ENCODE measurements at places on chromosomes 11 and 22.

DNA sequence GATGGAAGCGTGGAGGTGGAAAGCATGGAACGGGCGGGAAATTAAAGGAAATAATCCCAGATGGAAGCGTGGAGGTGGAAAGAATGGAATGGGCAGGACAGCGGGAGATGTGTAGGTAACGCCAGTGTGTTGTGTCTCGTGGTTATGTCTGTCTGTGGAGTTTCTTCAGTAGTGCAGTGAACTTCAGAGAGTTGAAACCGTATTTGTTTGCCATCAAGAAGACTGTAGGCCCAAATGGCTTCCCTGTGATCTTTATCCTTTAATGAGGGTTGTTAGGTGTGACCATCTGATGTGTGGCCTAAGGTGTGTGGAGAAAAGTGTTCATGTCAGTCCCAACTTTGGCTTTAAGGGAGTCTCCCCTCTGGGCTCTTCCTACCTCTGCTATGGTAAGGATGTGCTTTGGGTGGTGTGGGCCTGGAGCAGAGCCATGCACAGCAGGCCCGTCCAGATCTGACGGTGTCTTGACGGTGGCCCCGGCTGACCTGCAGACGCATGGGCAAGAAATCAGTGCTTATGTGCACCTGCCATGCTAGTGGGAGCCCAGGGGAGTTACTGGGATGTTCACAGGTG is 39.6 kb downstream of the AP2A2 start:
- no peak overlapping the region for H3K4me3 ChIP-seq
- no peak for DNase-seq
- no peaks in the 10 kb centered on the region for H3K27me3 ChIP-seq

- peak; percentile 95 for DNase-seq
- no peaks in the 10 kb centered on the region for H3K27me3 ChIP-seq
- H3K4me1 ChIP-seq: no peaks in the 10 kb centered on the region
- peak overlapping the region; percentile 83 for H3K27ac ChIP-seq
- no peaks in the 10 kb centered on the region for H3K36me3 ChIP-seq
Observed at GRCh38 chr22:23521441-23522113, 58.5 kb downstream of the IGLL1 start.

- no peak overlapping the region for H3K27ac ChIP-seq
- peak; percentile 77 for DNase-seq
- no peaks in the 10 kb centered on the region for H3K4me1 ChIP-seq
Observed at GRCh38 chr11:130315354-130315970, 745 bp upstream of the ZBTB44 start.

- peak overlapping the region; percentile 13 for H3K27ac ChIP-seq
- DNase-seq: no peak
- no peaks in the 10 kb centered on the region for H3K27me3 ChIP-seq
- H3K4me3 ChIP-seq: no peak overlapping the region
- H3K4me1 ChIP-seq: no peaks in the 10 kb centered on the region
Observed at GRCh38 chr11:61833471-61833870, 5.4 kb downstream of the FADS2 start.

- H3K27me3 ChIP-seq: no peaks in the 10 kb centered on the region
- H3K27ac ChIP-seq: no peak overlapping the region
- no peaks in the 10 kb centered on the region for H3K4me1 ChIP-seq
- H3K4me3 ChIP-seq: no peak overlapping the region
- H3K36me3 ChIP-seq: no peaks in the 10 kb centered on the region
Observed at GRCh38 chr11:23201936-23202522, 341.8 kb upstream of the CCDC179 start.

GRCh38 chr11:47857892-47858543 is 9.9 kb upstream of the NUP160 start:
- no peaks in the 10 kb centered on the region for H3K36me3 ChIP-seq
- H3K27me3 ChIP-seq: no peaks in the 10 kb centered on the region
- no peak overlapping the region for H3K27ac ChIP-seq
- H3K4me1 ChIP-seq: no peaks in the 10 kb centered on the region

DNA sequence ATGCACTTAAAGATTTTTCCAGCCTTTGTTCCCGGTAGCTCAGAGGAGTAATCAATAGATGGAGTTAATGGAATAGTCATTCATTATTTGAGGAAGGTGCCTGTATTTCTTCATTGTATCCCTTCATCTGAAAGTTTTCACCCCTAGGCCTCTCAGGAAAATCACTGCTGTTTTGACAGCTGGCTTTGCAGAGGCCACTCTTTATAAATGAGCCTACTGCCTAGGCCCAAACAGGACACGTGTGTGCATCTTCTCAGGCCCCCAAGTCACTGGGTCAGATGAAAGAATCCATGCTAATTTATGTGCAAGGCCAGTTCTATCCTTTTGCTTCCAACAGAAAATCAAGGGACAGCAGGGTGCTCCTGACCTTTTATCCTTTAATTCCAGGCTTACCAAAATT is 76.8 kb downstream of the MPPED2 start:
- no peaks in the 10 kb centered on the region for H3K4me1 ChIP-seq
- H3K36me3 ChIP-seq: no peaks in the 10 kb centered on the region

GRCh38 chr11:78261367-78261766 is 72.6 kb downstream of the USP35 start:
- no peak overlapping the region for H3K27ac ChIP-seq
- H3K27me3 ChIP-seq: no peaks in the 10 kb centered on the region
- DNase-seq: no peak
- H3K4me1 ChIP-seq: peaks cover 5% of the 10 kb centered on the region
